ENCODE measurements at places on chromosomes 6 and 20.

GRCh38 chr6:80249897-80250296 is 143.4 kb downstream of the BCKDHB start:
- no peak for DNase-seq

DNA sequence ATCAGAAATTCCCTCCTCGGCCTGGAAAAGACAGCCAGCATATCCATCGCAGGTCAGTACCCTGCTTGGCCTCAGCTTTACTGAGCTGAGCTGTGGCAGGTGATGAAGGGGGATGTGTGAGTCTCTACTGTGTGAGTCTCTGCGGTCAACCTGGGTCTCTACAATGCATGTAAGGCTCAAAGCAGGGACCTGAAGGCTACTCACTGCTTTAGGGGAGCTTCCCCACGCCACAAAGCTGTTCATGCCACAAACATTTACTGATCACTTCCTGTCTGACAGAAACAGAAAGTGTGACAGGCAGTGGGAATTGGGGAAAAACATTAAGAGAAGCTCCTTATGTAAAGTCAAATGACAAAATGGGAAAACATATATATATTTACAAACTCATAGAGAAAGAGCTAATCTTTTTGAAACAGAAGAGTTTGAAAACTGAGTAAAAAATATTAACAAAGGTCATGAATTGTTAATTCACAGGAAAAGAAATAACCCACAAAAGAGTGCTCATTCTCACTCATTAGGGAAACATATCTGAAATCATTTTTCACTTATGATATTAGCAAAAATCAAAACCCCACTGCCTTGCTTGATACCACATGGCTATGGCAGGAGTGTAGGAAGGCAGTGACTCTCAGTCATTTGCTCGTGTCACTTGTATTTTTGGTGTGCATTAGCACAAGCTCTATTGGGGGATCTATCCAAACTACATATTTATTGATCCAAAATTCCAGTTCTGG is 5.8 kb downstream of the BTN3A3 start:
- no peak for DNase-seq

GRCh38 chr20:57805747-57806146 is 95.9 kb upstream of the PMEPA1 start:
- DNase-seq: no peak

DNA sequence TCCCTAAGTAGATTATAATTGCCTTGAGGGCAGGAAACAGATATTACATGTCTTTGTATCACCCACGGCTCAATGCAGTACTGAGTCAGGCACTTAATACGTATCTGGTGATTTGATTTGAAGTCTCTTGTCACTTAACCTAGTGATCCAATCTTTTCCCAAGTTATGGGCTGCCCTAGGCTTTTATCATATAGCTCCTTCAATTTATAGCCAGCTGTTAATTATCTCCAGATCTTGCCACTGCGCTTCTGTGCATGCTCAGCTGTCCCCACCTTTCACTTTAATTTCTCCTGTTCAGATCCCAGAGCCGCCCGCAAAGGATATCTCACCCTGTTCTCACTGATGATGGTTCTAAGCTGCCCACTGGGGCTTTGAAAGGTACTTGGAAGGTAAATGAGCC is 41.9 kb downstream of the SNHG17 start:
- DNase-seq: no peak

DNA sequence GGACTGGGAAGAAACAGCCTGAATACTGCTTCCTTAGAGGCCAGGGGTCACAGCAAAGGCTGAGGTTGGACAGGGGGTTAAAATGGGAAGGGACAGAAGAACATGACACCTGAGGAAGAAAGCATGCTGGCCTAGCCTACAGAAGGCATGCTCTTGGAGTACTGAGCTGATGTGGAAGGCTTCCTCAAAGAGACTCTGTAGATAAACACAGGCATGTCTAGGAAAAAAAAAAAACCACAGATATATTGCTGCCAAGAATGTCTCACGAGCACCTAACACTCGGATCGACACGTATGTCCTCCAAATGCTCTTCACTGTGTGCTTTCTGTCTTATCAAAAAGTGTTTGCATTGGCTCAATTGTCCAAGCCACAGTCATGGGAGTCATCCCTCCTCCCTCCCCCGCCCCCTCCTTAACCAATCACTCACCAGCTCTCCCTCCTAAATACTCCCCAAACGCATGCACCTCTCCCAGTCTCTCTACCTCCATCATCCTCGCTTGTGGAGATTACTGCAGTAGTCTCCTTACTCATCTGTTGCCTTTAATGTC is 101.1 kb upstream of the LRFN2 start:
- DNase-seq: no peak

GRCh38 chr6:42101186-42101657 is 41.2 kb downstream of the C6orf132 start:
- DNase-seq: no peak

DNA sequence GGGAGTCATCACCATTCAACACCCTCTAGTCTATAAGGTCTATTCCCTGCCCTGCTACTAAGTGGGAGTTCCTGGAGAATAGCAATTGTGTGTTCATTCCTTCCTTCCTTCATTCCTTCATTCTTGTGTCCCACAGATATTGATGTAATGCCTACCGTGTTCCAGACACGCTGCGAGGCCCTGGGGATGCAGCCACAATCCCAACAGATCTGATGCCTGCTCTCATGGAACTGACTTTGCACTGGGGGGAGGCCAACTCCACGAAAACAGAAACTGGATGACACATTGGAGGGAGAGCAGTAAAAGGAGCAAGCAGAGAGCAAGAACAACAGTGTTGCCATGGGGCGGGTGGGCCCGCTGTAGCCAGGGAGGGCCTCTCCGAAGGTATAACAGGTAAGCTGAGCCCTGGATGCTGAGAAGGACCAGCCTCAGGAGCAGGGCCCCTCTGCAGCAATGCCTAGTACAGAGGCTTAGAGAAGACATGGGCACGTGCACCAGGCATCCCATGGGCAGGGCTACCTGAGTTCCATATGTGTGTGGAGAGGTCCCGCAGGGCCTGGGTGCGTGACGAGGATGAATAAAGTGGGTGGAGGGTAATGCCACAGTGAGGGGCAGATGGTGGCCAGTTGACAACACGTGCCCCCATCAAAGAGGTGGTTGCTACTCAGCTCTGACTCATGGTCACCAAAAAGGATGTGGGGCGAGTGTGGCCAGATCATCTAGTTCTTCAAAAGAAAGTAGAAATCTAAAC is 173.9 kb downstream of the NFATC2 start:
- no peak for DNase-seq

GRCh38 chr6:125197795-125198269 is 44.3 kb downstream of the TPD52L1 start:
- no peak for DNase-seq

DNA sequence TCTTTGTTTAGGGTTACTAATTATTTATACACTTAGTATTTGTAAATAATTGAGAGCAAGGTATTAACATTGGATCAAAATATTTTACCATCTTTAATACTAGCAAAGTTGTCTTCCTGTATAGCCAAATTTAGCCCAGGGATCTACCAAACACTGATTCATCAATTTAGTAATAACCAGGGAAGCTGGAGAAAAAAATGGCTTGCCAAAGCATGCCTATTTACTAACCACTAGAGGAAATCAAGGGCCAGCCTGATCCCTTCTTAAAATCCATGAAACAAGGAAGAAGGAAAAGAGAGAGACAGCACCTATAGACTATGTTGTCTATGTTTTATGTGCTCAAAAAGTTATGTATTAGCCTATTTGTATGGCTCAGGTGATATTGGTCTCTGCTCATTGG is 450.3 kb upstream of the GJE1 start:
- no peak for DNase-seq

- DNase-seq: no peak
Observed at GRCh38 chr6:148973538-148974208, 226.8 kb downstream of the UST start.

DNA sequence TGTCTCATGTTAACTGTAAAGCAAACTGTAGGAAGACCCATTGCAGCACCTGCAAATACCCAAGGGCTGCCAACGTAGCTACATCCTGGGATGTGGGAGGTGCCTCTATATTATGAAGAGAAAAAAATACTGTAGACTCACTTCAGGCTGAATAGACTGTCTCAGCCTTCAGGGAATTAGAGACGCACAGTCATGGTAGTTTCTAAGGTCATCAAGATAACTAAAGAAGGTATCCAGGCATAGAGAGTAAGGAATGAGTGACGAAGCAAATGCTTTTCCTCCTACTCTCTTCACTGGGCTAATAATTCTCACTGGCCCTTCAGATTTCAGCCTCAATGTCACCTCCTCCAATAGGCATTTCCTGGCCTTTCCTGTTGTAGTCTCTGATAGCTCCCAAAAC is 121.6 kb upstream of the ECI2 start:
- DNase-seq: no peak

- DNase-seq: no peak
Observed at GRCh38 chr6:87498048-87498447, 25.3 kb downstream of the SLC35A1 start.

DNA sequence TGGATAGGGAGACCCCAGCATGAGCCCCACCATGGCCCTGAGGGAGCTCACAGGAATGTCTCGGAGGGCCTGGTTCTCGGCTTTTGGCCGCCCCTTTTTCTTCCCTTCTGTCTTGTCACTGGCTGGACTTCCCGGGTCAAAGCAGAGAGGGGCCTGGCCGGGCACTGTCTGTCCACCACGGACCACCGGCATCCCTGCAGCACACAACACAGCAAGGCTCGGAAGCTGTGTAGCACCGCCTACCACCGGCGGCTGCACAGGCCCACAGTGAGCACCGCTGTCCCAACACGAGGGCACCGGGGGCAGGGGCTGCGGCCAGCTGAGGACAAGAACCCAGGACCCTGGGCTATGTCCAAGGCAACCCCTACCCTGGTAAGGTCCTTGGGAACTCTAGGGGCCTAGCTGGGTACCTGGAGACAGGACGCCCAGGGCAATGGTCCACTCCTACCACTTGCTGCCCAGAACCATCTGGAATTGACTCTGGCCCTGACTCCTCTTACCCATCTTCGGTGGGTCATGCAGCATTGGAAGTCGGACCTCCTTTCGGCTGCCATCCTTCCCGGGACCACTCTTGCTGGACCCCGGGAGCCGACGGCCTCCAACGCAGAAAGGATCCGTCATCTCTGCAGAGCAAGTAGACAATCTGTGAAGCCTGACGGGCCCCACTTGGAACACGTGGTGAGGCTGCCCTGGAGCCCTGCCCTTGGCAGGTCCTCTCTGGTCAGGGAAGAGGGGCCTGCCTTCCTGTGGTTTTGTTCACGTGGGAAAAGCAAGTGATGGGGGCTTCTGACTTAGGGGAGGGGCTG is 2.2 kb downstream of the ZNF512B start:
- no peak for DNase-seq

- no peak for DNase-seq
Observed at GRCh38 chr6:110509617-110510241, 33.3 kb upstream of the SLC22A16 start.

DNA sequence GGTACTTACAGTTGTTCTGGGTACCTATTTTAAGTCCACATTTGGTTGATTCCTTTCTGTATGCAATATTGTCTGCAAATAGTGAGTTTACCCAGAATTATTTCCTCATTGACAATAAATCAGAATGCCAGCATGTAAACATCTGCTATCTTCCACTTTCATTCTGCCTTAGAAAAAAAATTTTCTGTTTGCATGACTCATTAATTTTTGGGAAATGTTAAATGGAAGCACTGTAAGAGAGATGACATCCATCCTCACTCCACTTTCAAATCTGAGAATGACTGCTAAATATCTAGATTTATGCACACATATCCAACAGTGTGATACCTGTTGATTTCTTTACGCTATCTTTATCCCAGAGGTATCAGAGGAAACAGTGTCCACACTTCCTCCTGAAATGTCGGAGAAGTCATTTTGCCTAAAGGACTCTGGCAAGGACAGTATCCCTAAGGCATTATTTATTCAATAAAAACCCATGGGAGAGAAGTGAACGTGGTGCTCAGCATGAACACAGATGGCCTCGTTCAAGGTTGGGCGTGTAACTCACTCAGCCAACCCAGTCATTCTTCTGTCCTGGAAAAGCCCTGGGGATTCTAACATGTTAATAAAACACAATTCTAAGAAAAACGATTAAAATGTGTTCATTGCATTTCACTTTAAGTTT is 780.9 kb downstream of the QKI start:
- no peak for DNase-seq

GRCh38 chr6:142913036-142913510 is 31.9 kb downstream of the HIVEP2 start:
- DNase-seq: no peak

DNA sequence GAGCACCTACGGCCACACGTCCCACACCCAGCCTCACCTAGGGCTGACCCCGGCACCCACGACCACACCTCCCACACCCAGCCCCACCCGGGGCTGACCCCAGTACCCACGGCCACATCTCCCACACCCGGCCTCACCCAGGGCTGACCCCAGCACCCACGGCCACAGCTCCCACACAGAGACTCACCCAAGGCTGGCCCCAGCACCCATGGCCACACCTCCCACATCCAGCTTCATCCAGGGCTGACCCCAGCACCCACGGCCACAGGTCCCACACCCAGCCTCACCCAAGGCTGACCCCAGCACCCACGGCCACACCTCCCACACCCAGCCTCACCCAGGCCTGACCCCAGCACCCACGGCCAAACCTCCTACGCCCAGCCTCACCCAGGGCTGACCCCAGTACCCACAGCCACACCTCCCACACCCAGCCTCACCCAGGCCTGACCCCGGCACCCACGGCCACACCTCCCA is 36.7 kb downstream of the NINL start:
- DNase-seq: no peak

GRCh38 chr6:107305391-107305790 is 154.0 kb downstream of the PDSS2 start:
- no peak for DNase-seq

- no peak for DNase-seq
Observed at GRCh38 chr20:32344835-32345506, 13.2 kb upstream of the ASXL1 start.

- no peak for DNase-seq
Observed at GRCh38 chr6:117409420-117409819, 16.3 kb downstream of the ROS1 start.

DNA sequence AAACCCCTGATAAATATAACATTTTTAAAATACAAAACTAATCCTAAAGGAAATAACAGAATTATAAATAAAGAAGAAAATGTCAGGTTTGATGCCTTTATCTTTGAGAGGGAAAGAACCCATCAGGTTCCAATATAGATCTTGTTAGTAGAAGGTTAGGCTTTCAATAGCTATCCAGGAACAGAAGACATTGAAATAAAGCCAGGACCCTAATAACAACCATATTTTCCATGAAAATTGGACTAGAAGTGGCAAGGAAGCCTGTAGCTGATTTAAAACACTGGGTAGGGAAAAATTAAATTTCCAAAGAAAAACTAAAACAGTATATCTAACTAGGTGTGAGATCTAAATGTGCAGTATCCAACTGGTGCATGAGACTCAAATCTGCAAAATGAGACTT is 185.2 kb upstream of the STXBP5 start:
- DNase-seq: no peak

DNA sequence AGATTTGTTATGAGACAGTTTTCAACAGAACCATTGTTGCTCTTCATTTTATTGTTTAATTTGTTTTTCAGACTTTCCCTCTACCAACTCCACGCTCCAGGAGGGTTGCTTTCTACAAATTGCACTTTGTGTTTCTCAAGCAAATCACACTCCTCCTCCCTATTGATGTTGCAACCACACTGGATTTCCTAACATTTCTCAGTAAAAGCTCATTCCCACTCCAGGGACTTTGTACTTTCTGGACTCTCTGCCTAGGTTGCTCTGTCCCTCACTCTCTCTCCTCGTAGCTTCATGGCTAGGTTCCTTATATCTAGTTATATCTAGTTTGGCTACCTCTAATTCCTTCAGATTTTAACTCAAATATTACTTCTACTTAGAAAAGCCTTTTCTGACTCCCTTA is 20.3 kb downstream of the PGK2 start:
- no peak for DNase-seq
